ENCODE measurements at places on chromosomes 11 and 22. TPM values are rescaled to one million over a fixed set of nuclear protein-coding genes. Genes with fewer than 3 reads are reported as not detected.

Gene PARVG
- 0.13 TPM for total RNA-seq

Gene LRRC74B
- not detected for total RNA-seq

Gene NEFH
- 0.26 TPM for total RNA-seq

Gene GGTLC3
- not detected for total RNA-seq

Gene CCDC188
- 3.5 TPM for total RNA-seq

Gene HBD
- not detected for total RNA-seq

Gene NOX4
- 0.56 TPM for total RNA-seq

Gene OR4C5
- not detected for total RNA-seq

Gene SPDYC
- not detected for total RNA-seq

Gene ABCC8
- total RNA-seq, result not detected

Gene GAL3ST1
- not detected for total RNA-seq

Gene OR6A2
- total RNA-seq, result 0.19 TPM

Gene PDGFD
- 1.3 TPM for total RNA-seq

Gene CDC45
- total RNA-seq, result 11.2 TPM

Gene ADORA2A
- 2.2 TPM for total RNA-seq

Gene MN1
- 6.1 TPM for total RNA-seq

Gene DEPDC7
- 5.8 TPM for total RNA-seq

Gene DEFB131B
- total RNA-seq, result not detected

Gene OR51A4
- not detected for total RNA-seq

Gene ZP1
- total RNA-seq, result not detected

Gene HOATZ
- total RNA-seq, result not detected

Gene FAM180B
- total RNA-seq, result not detected

Gene AIFM3
- 0.53 TPM for total RNA-seq

Gene BTG4
- not detected for total RNA-seq

Gene FGF3
- not detected for total RNA-seq

Gene KRTAP5-9
- total RNA-seq, result not detected

Gene ESAM
- total RNA-seq, result 13.6 TPM

Gene OR10A2
- total RNA-seq, result not detected

Gene IGSF9B
- total RNA-seq, result 3.8 TPM

Gene TRIM6
- total RNA-seq, result 2.9 TPM

Gene DTX4
- total RNA-seq, result 4.8 TPM

Gene DNAJB13
- total RNA-seq, result not detected

Gene TSSK2
- not detected for total RNA-seq

Gene MRGPRX4
- total RNA-seq, result not detected
